ENCODE measurements at places on chromosomes 6 and 20.

DNA sequence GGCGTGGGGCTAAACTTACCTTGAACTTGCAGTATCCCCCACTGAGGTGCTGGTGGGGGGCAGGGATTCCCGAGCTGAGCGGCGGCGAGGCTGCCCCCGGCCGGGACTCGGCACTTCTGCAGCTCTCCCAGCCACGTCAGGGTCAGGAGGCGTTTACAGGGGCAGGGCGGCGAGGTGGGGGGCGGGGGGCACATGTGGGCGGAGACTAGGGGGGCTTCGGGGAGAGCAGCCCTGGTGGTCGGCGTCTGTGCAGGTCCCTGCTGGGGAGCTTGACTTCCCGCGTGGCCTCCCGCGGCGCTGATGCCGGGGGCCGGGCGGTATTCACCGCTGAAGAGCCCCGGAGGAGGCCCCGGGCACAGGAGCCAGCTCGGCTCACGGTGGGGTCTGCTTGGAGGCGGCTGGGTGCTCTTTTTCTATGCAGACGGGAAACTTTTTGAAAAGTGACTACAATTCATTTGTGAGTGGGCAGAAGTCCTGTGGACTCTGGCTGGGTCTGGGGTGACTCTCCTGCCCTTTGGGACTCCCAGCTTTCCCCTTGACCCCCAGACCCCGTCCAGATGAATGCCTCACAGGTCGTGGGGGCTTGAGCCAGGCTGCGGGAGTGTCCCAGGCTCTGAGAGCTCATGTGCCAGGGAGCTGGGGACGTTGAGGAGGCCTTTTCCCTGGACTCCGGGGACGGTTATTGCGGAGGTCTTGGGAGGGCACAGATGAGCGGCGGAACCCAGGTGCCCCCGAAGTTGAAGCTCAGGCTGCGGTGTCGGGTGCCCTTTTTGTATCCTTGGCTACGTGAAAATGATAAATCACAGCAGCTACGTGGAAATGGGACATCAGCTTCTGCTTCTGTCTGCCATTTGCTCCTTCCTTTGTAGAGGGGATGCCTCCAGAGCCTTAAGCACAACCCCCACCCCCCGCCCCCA, 75.9 kb upstream of the GATA5 start:
- DNase-seq, result no peak

DNA sequence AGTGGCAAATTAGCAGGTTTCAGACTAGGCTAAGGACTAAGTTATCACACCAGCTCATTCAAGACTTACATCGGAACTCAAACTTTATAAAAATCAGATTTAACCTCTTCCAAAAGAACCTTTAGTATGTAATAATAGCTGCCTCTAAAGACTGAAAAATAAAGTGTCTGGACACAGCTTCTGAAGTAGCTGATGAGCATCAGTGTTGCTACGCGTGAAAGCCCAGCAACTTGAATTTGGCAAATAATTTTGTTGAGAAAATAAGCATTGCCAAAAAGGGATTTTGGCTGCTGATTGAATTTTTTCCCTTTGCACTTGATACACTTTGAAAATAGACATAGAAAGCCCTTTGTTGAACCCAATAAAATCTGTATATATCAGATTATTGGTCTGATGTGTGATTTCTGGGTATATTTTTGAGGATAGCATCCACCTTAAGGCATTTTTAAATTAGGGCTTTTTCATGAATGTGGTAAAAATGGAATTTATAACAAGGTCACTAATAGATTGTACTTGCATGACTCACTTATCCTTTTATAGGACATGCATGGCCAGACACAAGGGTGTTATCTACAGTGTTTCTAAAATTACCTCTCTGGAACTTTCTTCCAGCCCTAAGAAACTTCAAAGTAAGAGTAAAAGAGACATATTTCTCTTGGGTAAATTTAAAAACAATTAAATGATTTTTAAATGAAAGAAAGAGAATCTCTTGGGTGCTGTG, 350.4 kb downstream of the TENT5A start:
- DNase-seq, result no peak

DNA sequence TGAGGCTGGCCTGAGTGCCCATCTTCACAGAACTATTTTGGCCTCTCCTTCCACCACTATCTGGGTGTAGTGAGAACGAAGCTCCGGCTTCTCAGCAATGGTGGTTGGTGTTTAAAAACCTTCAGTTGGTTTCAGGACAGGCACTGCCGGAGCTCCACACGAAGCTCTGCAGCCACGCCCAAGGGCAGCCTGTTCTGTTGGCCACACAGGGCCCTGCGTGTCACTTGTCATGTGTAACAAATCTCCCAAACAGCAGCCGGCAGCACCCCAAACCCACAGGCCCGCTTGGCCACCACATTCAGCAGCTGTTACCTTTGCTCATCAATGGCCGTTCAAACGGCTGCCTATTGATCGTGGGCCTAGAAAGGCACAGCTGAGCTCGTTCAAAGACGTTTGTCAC, 97.5 kb downstream of the ERMARD start:
- no peak for DNase-seq

DNA sequence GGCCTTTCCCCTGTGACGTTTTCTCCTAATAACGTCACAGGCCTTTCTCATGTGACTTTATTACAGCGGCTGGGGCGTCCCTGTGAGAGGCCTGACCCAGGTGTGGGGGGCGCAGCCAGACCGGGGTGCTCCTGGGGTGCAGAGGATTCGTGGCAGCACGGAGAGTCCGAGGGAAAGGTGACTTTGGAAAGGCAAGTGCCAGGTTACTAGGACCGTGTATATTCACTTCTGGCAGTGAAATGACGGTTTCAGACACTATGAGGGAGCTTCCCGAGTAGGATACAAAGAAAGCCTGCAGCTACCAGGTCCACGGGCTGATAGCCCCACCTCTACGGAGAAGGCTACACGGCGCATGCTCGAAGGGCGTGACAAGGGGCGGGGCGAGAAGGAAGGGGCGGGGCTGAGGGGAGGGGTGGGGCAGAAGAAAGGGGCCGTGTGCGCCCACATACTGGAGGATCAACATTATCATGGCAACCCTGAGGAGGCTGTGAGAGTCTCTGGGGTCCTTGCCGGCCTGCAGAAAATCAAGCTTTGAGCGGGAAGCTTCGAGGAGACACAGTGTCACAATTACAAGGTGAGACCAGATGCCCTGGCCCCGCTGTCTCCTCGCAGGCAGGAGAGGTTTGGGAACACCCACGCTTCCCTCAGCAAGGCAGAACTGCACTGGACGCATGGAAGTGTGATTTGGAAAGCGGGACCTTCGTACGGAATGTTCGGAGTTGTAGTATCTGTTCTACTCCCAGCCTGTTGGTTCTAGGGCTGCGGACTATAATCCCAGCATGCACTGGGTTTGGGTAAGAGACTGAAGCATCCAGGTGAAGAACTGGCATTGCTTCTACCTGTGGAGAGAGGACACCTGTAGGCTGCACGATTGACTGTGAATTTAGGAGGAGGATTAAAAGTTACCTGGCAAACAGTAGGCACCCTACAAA, 54.4 kb upstream of the ZNF337 start:
- no peak for DNase-seq

GRCh38 chr20:4449957-4450715, 271.6 kb upstream of the PRND start:
- no peak for DNase-seq

DNA sequence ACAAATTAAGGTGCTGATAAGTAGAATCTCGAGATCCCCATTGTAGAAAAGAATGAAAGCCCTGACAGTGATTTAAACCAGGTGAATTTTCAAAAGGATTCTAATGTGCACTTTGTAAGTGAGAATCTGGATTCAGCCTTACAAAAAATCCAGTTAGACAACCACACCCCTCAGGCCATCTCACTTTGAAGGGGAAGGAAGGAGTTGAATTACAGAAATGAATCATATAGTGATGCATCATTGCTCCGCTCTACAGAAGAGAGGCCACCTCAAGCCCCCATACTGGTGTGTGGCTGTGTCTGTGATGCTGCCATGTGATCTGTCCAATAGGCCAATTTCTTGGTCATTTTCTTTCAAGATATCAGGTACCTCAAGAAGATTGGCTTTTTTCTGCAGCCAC, 85.5 kb upstream of the NT5E start:
- no peak for DNase-seq

DNA sequence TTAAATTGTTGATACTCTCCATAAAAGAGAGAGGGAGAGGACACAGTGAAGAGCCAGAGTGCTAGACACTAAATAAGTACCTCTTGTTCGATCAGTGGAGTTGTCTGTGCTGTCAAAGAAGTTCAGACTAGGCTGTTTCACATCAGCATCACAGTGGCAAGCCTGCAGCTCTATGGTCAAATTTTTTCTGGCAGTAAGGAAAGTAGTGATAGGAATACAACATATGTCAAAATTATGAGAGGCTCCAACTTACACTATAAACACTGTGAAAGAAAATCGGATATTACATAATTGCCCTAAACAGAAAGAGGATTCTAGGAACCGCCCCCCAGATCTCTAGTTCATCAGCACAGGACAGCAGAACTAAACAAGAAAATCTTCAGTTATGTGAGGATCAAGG, 23.1 kb downstream of the DNAH8 start:
- no peak for DNase-seq

DNA sequence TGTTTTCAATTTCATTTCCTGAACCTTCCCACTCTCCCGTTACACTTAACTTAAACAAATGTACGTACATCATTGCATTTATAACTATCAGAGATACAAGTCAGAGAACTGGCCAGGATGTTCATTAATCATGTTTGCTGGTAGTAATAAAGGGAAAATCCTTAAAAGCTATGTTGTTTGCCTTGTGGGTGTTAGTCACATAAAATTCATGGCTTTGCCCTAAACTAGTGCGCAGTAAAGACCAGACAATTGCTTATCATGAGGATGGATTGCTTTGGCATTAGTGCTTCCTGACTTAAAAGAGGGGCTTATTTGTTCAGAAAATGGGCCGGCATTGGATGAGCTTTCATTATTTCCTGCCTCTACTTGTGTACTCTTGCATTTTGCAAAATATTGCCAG, 1037.3 kb upstream of the FLRT3 start:
- DNase-seq, result no peak

DNA sequence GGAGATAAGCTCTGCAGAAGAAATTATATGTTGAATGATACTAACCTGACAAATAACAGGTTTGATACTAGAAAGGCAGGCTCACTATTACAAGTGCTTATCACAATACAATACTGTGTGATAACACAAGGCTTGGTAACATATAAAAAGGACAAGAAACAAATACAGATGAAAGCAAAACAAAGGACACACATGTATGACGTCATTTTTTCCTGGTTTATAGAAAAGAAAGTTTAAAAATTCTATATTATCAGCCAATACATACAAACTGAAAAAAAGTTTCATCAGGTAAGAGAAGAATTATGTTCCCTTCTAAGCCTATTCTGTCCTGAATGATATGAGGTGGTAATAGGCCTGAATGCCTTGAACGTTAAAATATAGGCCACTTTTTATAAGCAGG, 32.3 kb upstream of the MCM9 start:
- no peak for DNase-seq

DNA sequence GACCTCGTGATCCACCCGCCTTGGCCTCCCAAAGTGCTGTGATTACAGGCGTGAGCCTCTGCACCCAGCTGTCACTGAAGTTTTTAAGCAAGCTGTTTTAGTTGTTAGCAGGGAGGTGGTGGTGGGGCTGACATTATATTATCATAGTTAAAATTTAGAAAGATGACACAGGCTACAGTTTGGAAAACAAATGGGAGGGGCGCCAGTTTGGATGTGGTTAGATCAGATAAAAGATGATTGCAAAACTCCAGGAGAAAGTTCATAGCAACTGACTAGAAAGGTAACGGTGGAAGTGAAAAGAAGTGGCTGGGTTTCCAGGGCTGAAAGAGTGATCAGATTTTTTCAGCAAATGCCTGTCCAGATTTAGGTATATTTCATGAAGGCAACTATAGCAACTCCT, 311.9 kb upstream of the CITED2 start:
- no peak for DNase-seq

GRCh38 chr6:149964308-149965193, 808 bp downstream of the ULBP1 start:
- no peak for DNase-seq

GRCh38 chr6:153210083-153210482, 79.0 kb upstream of the RGS17 start:
- no peak for DNase-seq

- DNase-seq, result no peak
These were observed 50.3 kb downstream of the OR2B2 start for GRCh38 chr6:27861861-27862260.
